ENCODE measurements at places on chromosomes 11 and 22. TPM values are rescaled to one million over a fixed set of nuclear protein-coding genes. Genes with fewer than 3 reads are reported as not detected.

The CNGA4 gene
- total RNA-seq = not detected

The CRY2 gene
- total RNA-seq = 19.6 TPM

The TEX54 gene
- total RNA-seq = not detected

The PHETA2 gene
- 29.8 TPM for total RNA-seq

The OR52I1 gene
- total RNA-seq = not detected

DNA sequence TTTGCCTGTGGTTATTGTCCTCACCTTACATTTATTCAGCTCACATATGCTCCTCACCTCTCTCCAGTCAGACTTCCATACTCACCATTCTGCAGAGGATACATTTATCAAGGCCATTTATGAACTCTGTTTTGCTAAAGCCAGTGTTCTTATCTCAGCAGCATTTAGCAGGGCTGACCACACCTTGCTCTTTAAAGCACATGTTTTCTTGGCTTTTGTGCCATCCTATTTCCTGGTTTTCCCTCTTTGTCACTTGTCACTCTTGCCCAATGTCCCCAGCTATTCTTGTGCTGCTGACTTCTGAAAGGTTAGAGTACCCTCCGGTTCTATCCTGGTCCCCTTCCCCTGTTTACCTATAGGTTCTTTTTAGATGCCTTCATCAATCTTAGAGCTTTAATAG, 446.6 kb downstream of the NELL1 start:
- no peak for DNase-seq

- DNase-seq = no peak
Measured at GRCh38 chr11:93487032-93487483, 56.1 kb downstream of the SMCO4 start.

- no peak for DNase-seq
Measured at GRCh38 chr11:72668629-72669347, 5.4 kb downstream of the PDE2A start.

DNA sequence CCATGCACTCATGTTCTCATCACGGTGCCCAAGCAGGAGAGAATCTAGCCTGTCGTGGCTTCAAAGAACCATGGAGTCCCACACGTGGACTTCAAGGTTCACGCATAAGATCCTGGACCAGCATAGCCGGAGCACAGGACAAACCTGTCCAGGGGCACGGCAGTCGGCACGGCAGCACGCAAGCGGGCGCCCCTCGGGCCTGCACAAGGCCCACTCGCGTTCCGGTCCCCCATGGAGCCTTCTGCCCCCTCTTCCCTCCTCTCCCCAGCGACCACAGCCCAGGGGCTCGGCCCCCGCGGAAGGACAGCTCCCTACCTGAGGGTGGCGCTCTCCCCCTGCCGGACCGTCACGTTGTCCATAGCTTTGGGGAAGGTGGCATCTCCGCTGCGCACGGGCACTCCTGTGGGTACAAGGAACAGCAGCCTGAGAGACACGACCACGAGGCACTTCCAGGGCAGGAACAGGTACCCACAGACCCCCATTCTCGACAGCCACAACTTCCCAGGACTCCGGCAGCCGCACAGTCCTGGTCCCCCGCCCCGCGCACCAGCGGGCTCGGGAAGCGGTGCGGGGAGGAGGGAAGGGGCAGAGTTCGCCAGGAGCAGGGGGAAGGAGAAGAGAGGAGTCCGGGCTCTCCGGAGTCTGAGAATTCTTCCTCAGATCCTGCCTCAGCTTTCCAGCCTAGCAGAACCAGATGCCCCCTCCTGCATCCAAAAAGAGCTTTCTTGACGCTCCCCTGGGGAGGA, 589.5 kb downstream of the OPCML start:
- DNase-seq = no peak

DNA sequence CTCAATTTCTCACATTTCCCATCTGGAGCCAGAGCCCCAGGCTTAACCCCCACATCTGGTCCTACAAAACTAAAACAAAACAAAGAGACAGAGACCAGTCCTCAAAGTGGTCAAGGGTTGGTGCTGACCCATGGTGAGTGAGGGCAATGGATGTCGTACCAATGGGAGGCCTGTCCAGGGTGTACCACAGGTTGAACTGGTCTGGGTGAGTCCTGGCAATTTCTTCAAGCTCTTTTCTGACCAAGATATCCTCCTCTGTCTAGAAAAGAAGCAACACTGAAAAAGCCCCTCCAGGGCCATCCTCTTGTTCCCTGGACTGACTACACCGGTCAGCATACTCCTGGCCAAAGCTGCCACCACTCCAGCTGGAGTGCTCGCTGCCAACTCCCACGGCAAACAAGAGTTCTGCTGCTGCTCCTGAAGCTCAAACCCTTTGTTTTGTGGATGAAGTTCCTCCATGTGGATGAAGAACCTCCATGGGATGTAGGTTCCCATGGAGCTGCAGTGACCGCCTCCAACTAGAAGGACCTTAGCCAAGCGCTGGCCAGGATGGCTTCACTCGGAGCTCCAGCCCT, 6.9 kb downstream of the CYB5R2 start:
- DNase-seq = no peak

DNA sequence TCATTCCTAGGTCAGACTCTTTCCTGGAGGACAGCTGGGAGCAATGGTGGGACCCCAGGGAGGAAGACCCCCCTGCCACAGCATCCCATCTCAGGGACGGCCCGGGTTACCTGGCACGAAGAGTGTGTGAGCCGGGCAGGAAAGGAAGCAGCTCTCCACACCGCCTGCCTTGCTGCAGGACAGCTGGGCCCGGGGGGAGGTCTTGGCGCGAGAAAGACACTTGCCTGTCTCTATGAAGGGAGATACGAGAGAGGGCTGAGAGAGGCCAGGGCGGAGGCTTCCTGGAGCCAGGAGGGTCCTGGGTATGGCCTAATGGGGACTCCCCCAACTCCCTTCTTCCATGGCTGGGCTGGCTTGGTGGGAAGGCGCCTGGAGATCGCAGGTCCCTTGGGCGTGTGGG, 36.1 kb upstream of the TTLL12 start:
- DNase-seq = no peak

GRCh38 chr11:12842933-12843636, 166.0 kb upstream of the RASSF10 start:
- DNase-seq = peak; percentile 98

DNA sequence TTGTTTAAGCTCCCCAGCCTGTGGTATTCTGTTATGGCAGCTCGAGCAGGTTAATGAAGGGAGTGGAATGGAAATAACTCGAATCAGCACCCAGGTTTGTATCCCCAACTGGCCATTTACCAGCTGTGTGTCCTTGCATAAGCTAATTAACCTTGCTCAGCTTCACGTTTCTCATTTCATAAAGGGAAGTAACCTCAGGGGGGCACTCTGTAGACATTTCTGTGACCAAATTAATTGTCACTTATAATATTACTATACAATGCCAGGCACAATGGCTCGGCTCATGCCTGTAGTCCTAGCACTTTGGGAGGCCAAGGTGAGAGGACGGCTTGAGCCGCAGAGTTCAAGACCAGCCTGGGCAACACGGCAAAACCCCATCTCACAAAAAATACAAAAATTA, 13.8 kb downstream of the ADA2 start:
- no peak for DNase-seq

DNA sequence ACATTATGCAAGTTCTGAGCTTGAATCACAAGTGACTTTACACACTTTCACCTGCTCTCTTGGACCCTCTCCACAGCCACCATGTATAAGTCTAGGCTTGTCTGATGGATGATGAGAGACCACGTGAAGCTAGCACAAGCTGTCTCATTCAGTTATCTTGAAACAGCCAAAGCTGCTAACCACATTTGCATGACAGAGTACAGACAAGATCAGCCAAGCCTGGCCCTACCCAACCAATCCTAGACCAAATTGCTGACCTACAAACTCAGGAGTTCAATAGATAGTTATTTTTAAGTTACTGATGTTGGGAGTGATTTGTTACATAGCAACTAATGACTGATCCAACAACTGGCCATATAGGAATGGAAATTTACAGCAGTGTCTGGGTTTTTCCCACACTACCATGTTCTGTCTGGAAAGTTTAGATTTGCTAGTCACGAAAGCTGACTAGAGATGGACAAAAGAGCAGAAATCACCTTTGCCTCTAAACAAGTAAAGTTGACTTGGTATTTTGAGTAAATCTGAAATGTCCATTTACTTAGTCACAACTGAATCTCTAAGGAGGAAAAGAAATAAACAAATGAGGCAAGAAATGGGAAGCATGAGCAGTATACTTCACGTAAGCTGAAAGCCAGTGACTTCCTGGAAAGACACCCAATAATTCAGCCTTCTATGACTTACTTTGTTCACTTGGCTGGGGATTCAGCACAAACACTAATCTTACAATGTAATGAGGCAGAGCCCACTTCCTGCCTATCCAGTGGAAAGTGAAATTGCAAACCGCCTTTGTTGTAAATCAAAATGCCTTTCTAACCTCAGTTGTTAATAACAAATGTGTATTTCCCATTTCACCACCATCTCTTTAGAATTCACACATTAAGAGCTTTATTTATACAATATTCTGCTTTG, 101.7 kb downstream of the FAM181B start:
- DNase-seq = no peak

- no peak for DNase-seq
Measured at GRCh38 chr11:1508986-1509385, 22.4 kb upstream of the MOB2 start.

DNA sequence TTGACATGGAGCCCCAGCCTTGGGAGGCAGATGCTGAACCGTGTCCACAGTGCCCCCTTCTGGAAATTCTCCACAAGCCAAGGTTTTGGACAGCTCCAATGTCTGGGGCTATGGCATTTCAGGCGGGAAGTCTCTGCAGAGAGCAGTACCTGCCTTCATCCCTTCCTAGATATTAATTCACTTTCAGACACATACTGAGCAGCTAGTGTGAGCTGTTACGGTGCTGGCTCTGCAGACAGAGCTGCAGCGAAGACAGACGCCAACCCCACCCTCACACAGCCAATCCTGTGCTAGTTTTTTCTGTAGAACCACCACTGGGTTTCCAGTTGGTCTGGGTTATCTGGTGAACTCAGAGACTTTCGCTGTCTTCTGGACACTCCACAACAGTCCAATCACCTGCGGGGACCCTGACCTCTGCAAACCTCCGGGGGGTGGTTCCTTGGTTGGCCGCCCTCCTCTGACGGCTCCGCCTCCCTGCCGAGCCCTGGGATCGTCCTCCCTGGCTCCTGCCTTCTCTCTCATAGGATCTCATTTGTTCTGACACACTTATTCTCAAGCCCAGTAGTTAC, 9.1 kb downstream of the LMF2 start:
- DNase-seq = peak; percentile 58

- no peak for DNase-seq
Measured at GRCh38 chr11:26949846-26950245, 44.1 kb upstream of the FIBIN start.
